ENCODE measurements at places on chromosomes 5 and 9.

GRCh38 chr5:163893281-163893680, 387.9 kb downstream of the MAT2B start:
- DNase-seq, result no peak

- no peak for DNase-seq
Measured at GRCh38 chr9:108579757-108580439, 275.9 kb downstream of the ACTL7B start.

DNA sequence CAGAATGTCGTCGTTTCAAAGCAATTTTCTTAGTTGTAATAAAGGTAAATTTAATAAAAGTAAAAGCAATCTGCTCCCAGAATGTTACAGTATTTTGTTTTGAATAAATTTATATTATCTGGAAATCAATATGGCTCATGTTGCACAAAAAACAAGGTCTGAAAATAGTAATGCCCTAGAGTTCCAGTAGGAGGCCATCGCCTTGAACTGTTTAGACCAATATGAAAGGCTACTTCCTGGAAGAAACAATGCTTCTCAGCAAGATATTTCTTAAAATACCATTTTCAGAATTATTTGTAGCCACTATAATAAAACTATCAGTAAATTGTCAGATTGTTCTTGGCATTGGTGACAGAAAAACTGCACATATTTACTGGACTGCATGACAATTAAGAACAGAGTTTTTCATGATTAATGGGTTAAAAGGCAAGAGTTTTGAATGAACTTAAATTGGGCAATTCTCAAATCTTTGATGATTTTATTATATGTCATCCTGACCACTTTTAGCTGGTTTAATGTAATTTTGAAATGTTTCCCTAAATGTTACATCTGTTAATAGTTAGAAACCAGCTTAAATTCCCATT, 153.2 kb downstream of the COMMD10 start:
- no peak for DNase-seq

GRCh38 chr5:58794875-58795274, 212.0 kb downstream of the RAB3C start:
- no peak for DNase-seq

- no peak for DNase-seq
Measured at GRCh38 chr5:8807636-8808035, 738.2 kb downstream of the SEMA5A start.

- DNase-seq, result no peak
Measured at GRCh38 chr5:67156976-67157583, 39.5 kb downstream of the CD180 start.

DNA sequence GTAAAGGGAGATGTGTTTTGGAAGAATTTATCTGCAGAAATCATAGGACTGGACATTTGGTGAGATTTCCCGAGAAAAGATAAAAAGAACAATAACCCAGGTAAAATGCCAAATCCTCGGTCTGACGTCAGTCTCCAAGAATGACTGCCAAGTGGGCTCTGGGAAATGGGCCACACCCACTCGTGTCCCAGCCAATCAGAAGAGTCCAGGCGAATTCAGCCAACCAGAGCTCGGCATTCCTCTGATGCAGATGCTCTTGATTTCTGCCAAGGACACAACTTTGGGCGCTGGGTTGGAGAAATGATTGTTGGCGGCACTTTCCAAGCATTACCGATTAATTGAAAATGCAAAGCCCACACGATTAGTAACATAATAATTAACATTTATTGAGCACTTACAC, 73.3 kb downstream of the FGF18 start:
- no peak for DNase-seq

- no peak for DNase-seq
Measured at GRCh38 chr5:32147959-32148358, 26.2 kb downstream of the GOLPH3 start.

DNA sequence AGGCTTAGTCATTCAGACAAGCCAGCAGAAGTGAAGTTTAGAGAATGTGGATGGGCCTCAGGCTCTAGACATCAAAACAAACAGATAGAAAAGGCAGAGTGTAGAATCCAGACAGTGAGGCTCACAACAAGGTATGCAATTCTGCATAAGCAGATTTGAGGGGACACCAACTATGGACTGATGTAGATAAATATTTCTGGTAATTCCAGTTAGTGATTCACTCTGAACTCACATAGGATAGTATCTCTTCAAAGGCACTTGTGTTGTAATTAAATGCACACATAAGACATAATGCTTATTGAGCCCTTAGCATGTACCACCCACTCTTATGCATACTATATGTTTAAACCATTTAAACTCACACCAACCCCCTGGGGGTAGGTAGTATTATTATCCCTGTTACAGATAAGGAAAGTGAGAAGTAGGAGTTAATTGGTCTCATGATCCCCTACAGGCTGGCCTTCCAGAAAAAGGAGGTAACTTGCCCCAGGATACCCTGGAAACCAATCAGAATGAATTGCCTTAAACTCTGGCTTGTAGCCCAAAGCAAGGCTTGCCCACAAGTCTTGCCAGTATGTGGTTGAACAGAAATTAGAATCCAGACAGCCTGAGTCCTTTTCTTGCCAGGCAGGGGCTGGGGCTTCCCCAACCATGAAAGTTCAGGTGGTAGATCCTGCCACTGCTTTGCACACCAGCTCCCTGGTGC, 39.5 kb upstream of the HSPB3 start:
- DNase-seq, result no peak

- no peak for DNase-seq
Measured at GRCh38 chr5:159616952-159617351, 286.7 kb upstream of the IL12B start.

DNA sequence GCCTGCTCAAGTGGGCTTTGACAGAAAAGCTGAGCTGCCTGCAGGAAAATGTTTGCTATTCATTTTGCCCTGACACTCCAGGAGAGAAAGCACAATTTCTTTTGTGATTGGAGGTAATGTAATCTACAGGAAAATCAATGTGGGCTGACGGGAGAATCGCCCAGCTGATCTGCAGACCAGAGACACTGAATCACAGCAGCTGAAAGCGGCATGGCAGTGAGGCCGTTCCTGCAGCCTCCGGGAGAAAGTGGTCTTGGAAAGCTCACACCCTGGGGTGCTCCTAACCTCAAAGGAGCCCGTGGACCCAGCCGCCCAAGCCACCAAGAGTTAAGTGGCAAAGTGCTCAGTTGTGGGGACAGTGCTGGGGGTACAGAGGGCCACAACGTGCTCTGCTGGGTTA, 593.6 kb downstream of the BNC2 start:
- no peak for DNase-seq

GRCh38 chr5:115366223-115366622, 69.8 kb upstream of the CCDC112 start:
- DNase-seq, result no peak

Data from stimulated activated CD8-positive, alpha-beta memory T cell treated with anti-CD3 and anti-CD28 coated beads, Interleukin-4, amount 100 ng/mL, for 4 hours (primary cell).